ENCODE measurements at places on chromosomes 3 and 15.

DNA sequence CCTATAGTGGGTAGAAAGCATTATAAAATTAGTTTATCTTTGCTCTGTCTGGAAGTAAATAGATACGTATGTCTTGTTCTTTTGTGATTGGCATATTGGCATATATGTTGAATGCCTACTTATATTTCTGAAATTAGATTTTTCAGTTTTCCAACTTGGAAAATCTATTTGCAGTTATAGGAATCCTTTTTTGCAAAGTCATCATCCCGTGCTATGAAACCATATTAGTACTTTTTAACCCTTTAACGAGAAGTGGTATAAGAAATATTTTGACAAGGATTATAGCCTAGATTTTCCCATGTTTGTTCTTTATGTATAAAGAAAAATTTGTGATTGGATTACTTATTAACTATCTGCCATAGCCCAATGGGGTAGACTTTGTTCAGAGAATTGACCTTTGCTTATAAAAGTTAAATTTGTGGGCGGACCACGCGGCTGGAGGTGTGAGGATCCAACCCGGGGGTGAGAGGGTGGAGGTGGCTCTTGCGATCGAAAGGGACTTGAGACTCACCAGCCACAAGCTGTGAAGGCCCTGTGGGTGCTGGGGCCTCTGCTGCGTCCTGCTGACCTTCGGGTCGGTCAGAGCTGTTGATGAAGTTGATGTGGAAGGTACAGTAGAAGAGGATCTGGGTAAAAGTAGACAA lies 5.9 kb downstream of the LRRC28 start:
- DNase-seq: no peak

- DNase-seq: no peak
Measured at GRCh38 chr15:98663045-98663444, 14.7 kb downstream of the IGF1R start.

GRCh38 chr15:68431792-68432401 lies at the start of gene ITGA11:
Gene ITGA11, minus strand, starts transcription at chr15:68432163. Its CDS starts 97 bp downstream, at chr15:68432066.
- DNase-seq: no peak

- no peak for DNase-seq
Measured at GRCh38 chr3:159664006-159664405, 324.6 kb upstream of the IL12A start.

- DNase-seq: no peak
Measured at GRCh38 chr3:46202535-46202934, 5.6 kb downstream of the CCR1 start.

GRCh38 chr3:57019057-57019456 lies 41.4 kb upstream of the SPATA12 start:
- no peak for DNase-seq

GRCh38 chr3:32095431-32095830 lies 11.0 kb upstream of the GPD1L start:
- no peak for DNase-seq

DNA sequence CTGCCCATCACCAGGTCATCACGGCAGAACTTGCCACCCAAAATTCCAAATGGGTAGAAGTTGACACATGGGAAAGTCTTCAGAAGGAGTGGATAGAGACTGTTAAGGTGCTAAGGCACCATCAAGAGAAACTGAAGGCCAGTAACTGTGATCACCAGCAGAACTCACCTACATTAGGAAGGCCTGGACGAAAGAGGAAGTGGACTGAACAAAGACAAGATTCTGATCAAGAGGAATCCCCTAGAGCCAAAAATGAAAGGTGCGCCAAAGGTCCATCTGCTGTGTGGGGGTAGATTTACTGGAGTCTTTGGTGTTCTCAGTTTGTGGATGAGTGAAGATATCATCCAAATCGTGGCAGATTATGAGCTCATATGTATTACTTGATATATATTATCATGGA lies 46.3 kb upstream of the P3H2 start:
- no peak for DNase-seq

DNA sequence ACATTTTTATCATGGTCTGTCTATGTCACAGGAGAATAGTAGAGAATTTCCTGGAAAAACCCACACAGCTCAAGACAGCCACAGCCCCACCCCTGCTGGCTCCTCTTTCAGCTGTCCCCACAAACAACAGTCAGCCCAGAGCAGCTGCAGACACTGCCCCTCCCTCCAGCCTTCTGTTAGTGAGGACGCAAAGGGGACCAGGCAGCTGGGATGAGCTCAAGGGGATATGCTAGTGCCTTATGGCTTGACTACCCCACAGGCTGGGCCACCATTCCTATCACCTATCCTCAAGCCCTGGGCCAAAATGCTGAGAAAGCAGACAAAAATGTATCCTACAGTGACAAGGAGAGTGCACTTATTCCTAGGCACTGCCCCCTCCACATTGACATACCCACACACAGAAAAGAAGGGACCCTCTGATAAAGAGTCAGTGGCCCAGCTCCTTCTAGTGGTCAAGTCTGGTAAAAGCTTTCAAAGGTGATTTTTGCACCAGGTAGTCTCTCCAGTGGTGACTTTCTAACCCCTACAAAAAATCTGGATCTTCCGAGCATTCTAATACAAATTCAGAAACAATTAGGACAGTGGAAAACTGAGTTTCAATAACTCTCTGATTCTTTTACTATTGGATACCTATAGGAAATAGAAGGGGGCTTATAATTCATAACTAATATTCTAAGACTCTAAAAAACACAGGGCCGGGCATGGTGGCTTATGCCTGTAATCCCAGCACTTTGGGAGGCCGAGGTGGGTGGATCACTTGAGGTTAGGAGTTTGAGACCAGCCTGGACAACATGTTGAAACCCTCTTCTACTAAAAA lies 3.0 kb upstream of the MAP1A start:
- peak; percentile 91 for DNase-seq

DNA sequence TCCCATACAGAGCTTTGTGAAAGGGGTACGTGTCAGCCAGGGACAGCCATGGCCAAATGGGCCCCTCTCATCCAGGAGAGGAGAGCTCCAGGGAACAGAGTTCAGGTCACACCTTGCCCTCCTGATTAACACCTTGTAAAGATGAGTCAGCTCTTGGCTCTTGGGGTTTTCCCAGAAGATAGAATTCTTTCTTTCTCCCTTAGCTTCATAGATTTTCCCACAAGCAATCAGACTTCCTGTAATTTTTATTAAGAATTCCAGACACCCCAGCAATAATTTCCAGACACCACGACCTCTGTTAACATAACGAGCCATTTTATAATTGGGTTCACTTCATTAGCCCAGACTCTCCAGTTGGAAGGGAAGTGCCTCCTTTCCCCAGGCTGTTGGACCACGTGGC lies 86.4 kb downstream of the LRTM1 start:
- DNase-seq: no peak

GRCh38 chr3:89280301-89280700 lies 172.9 kb downstream of the EPHA3 start:
- DNase-seq: no peak

- no peak for DNase-seq
Measured at GRCh38 chr3:162842549-162843216, 1346.1 kb downstream of the OTOL1 start.

- DNase-seq: no peak
Measured at GRCh38 chr3:72287956-72288355, 503.0 kb upstream of the PROK2 start.
